ENCODE measurements at places on chromosomes 2 and 18.

- no peak for DNase-seq
These were observed 79.5 kb upstream of the KLF7 start for GRCh38 chr2:207244971-207245925.

GRCh38 chr2:112782234-112782799, 2.0 kb downstream of the IL1A start:
- DNase-seq: no peak

DNA sequence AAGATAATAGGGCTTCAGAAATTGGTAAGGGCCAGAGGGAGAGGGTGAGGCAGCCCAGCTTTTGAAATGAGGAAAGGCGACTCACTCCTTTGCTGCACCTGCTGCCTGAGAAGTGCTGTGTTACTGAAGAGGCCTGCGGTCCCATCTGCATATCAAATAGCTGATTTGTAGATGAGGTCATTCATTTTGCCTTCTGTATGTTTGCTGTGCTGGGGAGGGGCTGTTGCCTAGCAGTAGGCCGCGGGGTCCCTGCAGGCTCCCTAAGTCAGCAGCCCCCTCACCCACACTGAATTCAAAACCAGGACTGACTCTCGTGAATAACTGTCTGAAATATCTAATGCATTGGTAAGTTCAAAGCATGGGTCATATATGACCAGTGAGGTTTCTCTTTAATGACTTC, 377.2 kb downstream of the SOX11 start:
- DNase-seq: no peak

DNA sequence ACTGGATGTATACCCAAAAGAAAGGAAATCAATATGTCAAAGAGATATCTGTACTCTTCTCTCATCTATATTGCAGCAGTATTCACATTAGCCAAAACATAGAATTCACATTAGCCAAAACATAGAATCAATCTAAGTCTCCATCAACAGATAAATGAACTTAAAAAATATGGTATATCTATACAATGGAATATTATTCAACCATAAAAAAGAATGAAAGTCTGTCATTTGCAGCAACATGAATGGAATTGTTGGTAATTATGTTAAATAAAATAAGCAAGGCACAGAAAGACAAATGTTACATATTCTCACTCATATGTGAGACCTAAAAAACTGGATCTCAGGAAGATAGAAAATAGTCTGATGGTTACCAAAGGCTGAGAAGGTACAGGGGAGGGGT, 212.1 kb upstream of the ZC3H15 start:
- DNase-seq: no peak

DNA sequence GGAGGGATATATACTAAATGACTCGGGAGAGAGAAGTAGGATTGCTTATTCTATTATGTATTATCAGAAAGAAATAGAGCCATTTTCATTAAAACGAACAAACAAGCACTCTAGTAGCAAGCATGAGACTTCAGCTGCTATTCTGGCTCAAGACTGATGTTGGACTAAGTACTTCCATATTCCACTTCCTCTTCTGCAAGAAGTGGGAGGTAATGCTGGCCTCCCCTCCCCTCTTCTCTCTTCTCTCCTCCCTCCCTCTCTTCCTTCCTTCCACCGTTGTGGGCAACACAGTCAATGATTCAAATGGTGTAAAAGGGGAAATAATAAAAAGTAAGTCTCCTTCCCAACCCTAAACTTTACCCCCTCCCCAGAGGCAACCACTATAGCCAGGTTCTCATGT, 62.6 kb downstream of the EMX1 start:
- DNase-seq: no peak

DNA sequence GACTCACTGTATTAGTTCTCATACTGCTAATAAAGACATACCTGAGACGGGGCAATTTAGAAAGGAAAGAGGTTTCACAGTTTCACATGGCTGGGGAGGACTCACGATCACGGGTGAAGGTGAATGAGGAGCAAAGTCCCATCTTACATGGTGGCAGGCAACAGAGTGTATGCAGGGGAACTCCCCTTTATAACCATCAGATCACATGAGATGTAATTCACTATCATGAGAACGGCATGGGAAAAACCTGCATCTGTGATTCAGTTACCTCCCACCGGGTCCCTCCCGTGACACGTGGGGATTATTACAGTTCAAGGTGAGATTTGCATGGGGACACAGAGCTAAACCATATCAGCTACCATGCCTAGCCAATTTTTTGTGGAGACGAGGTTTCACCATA, 168.2 kb downstream of the NEDD4L start:
- no peak for DNase-seq

- peak; percentile 25 for DNase-seq
These were observed 134.8 kb upstream of the THUMPD2 start for GRCh38 chr2:39913648-39914461.

GRCh38 chr18:30908381-30908780, 134.2 kb downstream of the DSC3 start:
- no peak for DNase-seq

- no peak for DNase-seq
These were observed 6.5 kb downstream of the WIPF1 start for GRCh38 chr2:174590928-174591648.

DNA sequence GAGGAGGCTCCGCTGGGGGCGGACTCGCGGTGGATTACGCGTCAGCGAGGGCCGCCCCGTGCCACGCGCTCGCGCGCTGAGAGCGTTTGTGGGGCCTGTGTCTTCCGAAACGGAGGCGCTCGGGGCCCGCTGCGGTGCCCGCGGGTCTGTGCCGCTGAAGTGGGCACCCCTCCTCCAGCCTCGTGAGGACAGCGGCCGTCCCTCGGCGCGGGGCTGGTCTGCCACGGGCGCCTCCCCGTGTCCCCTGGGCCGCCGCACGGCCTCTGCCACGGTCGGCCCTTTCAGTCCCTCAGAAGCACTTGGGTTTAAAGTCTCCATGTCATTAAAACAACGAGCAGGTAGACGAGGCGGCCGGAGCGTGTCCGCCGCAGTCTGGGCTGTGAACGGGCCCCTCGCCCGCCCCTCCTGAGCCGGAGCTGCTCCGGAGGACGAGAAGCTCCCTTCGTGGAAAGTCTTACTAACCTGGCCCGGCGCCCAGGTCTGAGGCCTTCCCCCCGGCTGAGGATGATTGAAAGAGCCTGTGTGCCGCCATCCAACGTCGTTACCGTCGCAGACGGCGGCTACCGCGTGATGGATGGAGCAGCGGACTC, 97.6 kb downstream of the NFATC1 start:
- DNase-seq: no peak

GRCh38 chr2:71071681-71072398, 3.4 kb downstream of the NAGK start:
- DNase-seq: peak; percentile 69

DNA sequence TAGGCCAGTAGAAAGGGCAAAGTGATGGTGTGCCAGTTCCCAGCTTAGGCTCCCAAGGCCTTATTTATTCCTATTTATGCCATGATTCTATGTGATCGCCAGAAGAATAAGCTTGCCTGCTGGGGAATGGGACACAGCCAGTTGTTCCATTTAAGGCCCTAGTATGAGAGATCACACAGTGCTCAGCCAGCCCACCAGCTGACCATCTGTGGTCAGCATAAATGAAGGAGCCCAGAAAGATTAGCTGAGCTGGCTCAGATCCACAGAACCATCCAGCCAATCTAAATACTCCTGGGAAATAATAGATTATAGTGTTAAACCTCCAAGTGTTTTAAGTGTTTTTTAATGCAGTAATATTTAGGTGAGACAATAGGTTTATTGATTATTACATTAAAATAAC, 12.6 kb upstream of the L3MBTL4 start:
- no peak for DNase-seq

DNA sequence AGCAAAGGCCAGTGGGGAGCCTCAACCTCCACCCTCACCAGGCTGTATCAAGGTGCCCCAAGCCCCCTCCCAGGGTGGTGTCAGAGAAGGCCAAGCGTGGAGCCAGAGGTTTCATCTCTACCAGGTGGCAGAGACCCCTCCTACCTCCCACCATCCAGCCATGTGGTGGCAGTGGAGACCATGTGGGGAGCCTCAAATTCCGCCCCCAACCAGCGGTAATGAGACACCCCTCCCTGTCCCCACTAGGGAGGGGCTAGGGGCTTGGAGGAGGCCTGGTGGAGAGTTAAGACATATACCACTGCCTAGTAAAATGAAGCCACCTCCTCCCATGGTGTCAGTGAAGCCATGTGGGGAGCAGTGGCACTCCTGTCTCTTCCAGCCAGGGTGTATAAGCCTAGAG, 24.4 kb upstream of the YPEL5 start:
- no peak for DNase-seq

- DNase-seq: no peak
These were observed 36.8 kb upstream of the C2orf74 start for GRCh38 chr2:61125123-61125710.

DNA sequence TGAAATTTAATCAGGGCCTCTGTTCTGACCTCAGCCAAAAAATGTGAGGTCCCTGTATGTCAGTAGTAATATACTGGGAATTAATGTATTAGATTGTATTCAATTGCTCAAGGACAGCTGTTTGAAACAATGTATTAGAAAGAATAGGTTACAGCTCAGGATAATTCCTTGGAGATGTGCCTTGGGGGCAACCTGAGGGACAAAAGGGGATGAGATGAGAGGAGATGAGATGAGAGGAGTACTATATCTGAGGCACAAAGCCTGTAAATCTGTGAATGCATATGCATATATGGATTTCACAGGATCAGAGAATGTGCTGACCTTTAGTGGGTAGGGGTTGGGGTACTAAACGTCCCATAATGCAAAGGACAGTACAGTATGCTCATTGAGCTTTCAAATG, 80.9 kb downstream of the NRXN1 start:
- DNase-seq: no peak

- DNase-seq: no peak
These were observed 2.3 kb downstream of the KRCC1 start for GRCh38 chr2:88053296-88053695.

DNA sequence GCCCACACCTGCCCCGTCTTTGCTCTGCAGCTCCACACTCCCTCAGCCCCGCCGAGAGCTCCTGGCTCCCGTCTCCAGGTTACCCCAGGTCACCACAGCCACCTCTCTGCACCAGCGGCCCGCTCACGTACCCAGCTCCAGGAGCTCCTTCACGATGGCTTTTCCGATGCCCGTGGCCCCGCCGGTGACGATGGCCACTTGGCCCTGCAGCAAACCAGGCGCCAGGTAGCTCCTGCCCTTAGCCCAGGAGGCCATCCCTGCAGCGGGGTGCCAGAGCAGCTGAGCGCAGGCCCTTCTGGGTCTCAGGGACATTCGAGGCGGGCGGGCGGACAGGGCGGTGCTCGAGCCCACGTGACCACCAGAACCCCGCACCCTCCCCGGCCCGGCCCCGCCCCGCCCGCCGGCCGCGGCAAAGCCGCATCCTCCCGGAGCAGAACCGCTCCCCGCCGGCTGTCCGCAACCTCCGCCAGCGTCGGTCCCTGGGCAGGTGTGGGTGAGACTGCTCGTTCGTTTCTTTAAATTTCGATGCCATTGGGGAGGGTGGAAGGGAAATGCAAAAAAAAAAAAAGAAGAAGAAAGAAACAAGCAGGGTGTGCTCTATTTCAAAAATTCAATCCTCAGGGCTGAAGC, at the start of the genes PECR and TMEM169:
Gene PECR (minus strand): TSS at position 323 of the 630 bp plus-strand sequence. CDS start 68 bp downstream, at position 255.
Gene TMEM169 (plus strand): TSS at position 433 of the 630 bp plus-strand sequence. CDS start 14,045 bp downstream, outside the sequence.
- DNase-seq: peak; percentile 75

DNA sequence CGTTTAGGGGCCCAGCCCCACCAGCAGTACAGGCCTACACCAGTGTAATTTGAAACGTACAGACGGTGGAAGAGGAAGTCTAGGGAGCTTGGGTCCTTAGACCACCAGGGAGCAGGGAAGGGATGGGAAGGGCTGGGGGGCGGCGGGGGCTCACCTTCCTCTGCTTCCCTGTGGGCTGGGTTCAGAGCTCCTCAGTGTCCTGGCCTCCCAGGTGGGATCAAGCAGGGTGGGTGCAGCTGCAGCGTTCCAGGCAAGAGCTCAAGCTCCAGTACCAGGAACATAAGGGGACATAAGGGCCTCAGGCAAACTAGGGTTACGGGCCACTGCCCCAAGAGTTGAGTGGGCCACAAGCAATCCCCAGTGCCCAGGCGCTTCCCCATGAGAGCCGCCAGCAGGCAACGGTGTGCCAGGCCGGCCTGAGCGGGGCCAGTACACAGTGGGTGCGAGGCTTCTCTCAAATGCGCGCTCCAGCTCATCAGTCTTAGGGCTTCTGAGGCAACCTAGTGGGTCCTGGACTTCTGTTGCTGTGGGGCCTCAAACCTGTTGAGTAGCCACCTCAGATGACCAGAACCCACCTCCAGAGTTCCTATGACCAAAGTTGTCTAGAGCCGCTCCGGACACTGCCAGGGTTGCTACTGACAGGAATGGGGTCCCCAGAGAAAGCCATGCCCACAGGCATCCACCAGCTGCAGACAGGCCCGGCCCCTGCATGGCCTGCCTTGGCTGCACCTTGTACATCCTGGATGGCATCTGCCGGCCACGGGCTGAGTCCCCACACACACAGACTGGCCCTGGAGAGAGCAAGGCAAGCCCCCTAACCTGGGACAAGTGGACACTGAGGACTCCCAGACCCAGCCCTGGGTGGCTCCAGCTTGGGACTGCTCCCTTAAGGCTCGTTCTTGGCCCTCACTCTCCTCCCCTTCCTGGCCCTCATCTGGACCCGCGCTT, 5.2 kb downstream of the ANKRD23 start:
- DNase-seq: no peak

- DNase-seq: no peak
These were observed 296.2 kb upstream of the SMIM21 start for GRCh38 chr18:75723521-75724340.

GRCh38 chr2:102950371-102950946, 188.6 kb downstream of the TMEM182 start:
- no peak for DNase-seq

- DNase-seq: no peak
These were observed 9.7 kb downstream of the TFPI start for GRCh38 chr2:187544371-187545080.

- no peak for DNase-seq
These were observed 76.2 kb upstream of the MYO3B start for GRCh38 chr2:170101789-170102188.

GRCh38 chr2:196239622-196240587, 68.5 kb upstream of the STK17B start:
- peak; percentile 90 for DNase-seq

GRCh38 chr2:142675398-142675797, 202.1 kb upstream of the KYNU start:
- no peak for DNase-seq

- no peak for DNase-seq
These were observed 1082.9 kb upstream of the CDH2 start for GRCh38 chr18:29259838-29260237.

- no peak for DNase-seq
These were observed 17.5 kb upstream of the CEP192 start for GRCh38 chr18:12973562-12974213.
